ENCODE measurements at places on chromosomes 5 and 9.

DNA sequence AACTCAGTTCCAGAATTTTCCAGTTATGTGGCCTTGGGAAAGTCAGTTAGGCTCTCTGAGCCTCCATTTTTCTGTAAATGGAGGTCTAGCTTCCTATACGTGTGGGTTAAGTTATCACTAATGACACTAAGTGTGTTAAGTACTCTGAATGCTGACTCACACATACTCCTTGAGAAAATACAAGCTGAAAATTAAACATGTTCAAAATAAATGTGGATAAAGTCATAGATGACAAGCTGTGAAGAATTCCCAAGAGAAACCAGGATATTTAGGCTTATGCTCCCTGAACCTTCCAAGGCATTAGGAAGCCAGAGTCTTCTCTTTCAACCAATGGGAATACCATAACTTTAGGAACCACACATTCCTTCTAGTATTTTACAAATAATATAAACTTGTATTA, 58.1 kb downstream of the ABCA1 start:
- no peak for DNase-seq

- no peak for DNase-seq
Observed at GRCh38 chr5:154087260-154087659, 48.5 kb downstream of the MFAP3 start.

DNA sequence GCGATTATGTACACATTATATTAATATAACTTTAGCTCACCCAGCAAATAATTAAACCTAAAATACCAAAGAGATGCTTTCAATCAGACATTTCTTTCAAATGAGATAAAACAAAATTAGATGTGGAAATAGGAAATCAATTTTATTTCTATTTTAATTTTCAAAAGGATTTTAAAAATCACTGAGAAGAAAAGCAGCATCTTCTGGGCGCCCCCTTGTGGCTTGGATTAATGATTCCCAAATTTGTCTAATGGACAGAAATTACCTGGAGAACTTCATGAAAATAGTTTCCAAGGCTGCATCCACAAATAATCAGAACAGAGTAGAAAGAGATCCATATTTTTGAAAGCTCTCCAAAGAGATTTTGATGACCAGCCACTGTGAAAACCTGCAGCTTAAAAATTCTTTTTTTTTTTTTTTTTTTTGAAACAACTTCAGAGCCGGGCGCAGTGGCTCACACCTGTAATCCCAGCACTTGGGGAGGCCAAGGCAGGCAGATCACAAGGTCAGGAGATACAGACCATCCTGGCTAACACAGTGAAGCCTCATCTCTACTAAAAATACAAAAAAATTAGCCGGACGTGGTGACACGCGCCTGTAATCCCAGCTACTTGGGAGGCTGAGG, 50.9 kb upstream of the CEMIP2 start:
- no peak for DNase-seq

GRCh38 chr5:133687212-133688061, 75.1 kb upstream of the FSTL4 start:
- no peak for DNase-seq

GRCh38 chr5:113382731-113383130, 52.1 kb downstream of the TSSK1B start:
- DNase-seq: no peak

GRCh38 chr5:96922499-96923244, 13.2 kb upstream of the LNPEP start:
- no peak for DNase-seq

- no peak for DNase-seq
Observed at GRCh38 chr5:131649161-131649560, 14.1 kb upstream of the RAPGEF6 start.

- no peak for DNase-seq
Observed at GRCh38 chr9:113687680-113688371, 188.3 kb upstream of the ZNF618 start.

- DNase-seq: no peak
Observed at GRCh38 chr5:5039918-5040317, 100.2 kb upstream of the ADAMTS16 start.

DNA sequence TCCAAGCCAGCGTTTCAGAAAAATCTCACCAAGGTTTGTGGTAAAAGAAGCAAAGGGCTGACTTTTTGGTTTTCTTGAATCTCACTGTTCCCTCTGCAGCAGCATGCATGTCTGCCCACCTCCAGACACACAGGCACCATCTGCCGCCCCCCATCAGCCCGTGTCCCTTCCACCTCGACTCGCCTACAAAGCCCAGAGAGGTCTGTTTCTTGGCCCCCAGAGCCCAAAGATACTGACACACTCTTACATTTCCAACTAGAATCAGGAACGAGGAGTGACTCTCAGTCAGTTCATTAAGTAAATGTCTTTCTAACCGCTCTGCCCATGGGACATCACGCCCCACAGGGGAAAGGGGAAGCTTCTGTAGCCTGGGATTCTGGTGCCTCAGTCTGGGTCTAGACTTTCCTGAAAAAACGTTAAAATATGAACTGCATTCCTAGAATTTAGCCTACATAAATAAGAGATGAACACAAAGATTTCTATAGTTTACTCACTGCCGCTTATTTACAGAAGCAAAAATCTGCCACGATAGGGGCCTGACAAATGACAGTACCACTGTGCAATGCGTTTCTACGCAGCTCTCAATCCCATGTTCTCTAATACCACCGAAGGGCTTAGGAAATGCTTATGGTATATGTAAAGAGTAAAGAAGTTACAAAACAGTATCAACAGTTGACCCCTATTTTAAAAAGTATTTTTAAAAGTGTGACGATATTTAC, 4.1 kb downstream of the IL4 start:
- DNase-seq: no peak

DNA sequence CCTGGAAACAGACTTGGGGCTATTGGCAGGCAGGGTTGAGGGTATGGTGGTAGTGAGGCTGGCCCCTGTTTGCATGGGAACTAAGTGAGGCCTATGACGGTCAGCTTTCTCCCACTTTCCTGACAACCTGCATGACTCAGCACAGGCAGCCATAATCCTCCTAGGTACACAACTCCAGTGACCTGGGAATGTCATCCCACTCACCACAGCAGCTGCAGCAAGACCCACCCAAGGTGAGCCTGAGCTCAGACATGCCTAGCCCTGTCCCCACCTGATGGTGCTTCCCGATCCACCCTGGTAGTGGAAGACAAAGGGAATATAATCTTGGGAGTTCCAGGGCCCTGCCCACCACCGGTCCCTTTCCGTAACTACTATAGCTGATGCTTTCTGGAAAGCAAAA, 178.7 kb downstream of the NDUFS4 start:
- no peak for DNase-seq

- DNase-seq: no peak
Observed at GRCh38 chr5:128276537-128277216, 193.1 kb downstream of the SLC12A2 start.

- no peak for DNase-seq
Observed at GRCh38 chr5:122775550-122776542, 966 bp downstream of the SNX2 start.

DNA sequence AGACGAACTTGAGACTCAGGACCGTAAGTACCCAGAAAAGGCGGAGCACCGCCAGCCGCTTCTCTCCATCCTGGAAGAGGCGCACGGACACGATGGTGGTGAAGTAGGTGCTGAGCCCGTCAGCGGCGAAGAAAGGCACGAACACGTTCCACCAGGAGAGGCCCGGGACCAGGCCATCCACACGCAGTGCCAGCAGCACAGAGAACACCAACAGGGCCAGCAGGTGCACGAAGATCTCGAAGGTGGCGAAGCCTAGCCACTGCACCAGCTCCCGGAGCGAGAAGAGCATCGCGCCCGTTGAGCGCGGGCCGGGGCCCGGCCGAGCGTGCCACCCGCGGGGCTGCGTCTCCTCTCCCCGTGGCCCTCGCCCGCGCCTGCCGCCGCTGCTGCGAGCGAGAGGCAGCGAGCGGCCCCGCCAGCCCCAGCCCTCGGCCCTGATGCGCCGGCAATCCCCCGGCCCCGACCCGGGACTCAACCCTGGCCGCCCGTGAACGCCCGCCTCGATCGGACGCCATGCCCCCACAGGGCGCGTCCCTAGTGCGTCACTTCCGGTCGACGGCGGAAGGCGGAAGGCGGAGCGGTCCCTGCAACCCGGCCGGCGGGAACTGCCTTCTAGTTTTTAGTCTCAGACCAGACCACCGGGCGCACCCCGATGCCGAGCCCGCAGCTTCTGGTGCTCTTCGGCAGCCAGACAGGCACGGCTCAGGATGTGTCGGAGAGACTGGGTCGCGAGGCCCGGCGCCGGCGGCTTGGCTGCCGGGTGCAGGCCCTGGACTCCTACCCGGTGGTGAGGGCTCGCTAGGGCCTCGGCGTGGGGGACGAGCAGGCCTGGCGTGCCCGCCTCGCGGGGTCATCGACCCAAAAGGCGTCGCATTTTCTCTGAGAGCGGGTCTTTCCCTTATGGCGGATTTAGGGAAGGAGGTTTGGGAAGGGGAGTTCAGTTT, at the start of the genes NDOR1 and TMEM203:
TSS of gene NDOR1 (plus strand) at position 575 of the 944 bp plus-strand sequence. CDS start at position 653, 78 bp downstream.
TSS of gene TMEM203 (minus strand) at position 523 of the 944 bp plus-strand sequence. CDS start at position 289, 234 bp downstream.
- DNase-seq: peak; percentile 86

- DNase-seq: no peak
Observed at GRCh38 chr5:174601946-174602345, 122.4 kb upstream of the MSX2 start.

- no peak for DNase-seq
Observed at GRCh38 chr9:121678501-121679022, 27.1 kb downstream of the DAB2IP start.

DNA sequence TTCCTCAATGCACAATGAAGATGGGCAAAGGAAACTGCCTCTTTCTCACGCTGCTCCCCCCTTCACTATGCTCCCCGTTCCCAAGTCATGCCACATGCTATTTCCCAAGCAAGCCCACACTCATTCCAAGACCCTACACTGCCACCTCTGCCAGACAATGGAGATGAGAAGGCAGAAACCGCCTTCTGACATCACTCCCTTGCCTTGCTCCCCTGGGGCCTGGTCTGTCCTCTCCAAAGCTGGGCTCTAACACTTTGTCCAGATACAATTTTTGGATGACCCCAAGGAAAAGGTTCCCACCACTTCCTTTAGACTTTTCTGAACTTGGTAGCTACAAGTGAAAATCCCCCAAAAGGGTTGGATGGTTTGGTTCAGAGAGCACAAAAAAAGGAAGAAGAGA, 7.2 kb upstream of the ADRA1B start:
- no peak for DNase-seq

DNA sequence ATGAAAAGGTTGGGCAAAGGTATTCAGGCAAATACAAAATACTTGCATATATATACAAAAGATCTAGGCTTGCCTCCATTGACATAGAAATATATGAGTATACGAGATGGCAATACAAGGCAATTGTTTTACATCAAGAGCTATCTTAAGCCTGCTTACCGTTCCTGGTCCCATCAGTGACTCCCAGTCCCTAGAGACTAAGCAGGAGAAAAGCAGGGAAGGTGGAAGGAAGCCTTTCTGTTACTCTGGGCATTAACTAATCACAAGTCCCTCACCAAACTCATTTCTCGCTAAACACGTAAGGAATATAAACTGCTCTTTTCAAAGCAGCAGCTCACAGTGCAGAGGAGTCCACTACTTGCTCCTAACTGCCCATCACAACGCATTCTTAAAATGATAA, 125.2 kb downstream of the ZNF608 start:
- no peak for DNase-seq

DNA sequence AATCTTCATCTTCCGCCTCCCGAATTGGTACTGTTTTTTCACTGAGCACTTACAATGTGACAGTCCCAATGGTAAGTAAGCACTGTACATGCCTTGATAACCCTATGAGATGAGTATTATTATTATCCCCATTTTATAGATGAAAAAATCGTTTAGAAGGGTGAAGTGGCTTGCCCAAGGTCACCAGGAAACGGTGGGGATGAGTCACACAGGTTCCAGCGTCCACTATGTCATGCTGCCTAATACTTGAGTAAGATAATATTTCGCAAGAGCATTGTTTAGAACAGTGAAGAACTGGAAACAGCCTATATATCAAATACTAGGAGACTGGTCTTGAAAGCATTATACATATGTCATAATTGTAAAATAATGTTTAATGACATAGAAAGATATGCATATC, 12.9 kb downstream of the HAND1 start:
- DNase-seq: no peak

- DNase-seq: no peak
Observed at GRCh38 chr5:26009742-26010141, 1028.6 kb downstream of the CDH9 start.

All from occipital lobe (tissue), 3 donors.